ENCODE measurements at places on chromosomes 2 and 18.

- no peak for DNase-seq
These were observed 25.5 kb upstream of the IHH start for GRCh38 chr2:219086196-219086595.

GRCh38 chr2:120401275-120402066, 55.5 kb downstream of the INHBB start:
- DNase-seq: no peak

- DNase-seq: peak; percentile 77
These were observed 41.3 kb downstream of the REV1 start for GRCh38 chr2:99448556-99448955.

DNA sequence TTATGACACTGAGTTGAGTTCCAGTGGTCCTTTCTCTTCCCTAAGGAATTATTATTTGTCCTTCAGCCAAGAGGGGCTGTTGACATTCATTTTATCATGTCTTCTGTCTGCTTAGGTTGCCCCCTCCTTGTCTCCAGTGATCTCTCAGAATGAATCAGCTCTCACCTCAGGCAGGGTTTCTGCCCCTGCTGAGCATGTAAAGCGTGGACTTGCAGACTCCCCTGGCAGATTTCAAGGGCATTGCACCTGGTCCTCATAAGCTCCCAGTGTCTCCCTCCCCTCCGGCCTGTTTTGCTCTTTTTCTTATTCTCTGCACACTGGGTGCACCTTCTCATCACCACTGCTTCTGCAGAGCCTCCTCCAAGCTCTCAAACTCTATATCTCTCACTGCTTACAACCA, 188.4 kb downstream of the KCNS3 start:
- no peak for DNase-seq

GRCh38 chr2:69083235-69083748, 70.3 kb downstream of the ANTXR1 start:
- DNase-seq: peak; percentile 53

GRCh38 chr18:63511285-63511684, 30.9 kb upstream of the SERPINB12 start:
- DNase-seq: peak; percentile 70

- peak; percentile 25 for DNase-seq
These were observed 331.6 kb downstream of the KCNS3 start for GRCh38 chr2:18209934-18210639.

DNA sequence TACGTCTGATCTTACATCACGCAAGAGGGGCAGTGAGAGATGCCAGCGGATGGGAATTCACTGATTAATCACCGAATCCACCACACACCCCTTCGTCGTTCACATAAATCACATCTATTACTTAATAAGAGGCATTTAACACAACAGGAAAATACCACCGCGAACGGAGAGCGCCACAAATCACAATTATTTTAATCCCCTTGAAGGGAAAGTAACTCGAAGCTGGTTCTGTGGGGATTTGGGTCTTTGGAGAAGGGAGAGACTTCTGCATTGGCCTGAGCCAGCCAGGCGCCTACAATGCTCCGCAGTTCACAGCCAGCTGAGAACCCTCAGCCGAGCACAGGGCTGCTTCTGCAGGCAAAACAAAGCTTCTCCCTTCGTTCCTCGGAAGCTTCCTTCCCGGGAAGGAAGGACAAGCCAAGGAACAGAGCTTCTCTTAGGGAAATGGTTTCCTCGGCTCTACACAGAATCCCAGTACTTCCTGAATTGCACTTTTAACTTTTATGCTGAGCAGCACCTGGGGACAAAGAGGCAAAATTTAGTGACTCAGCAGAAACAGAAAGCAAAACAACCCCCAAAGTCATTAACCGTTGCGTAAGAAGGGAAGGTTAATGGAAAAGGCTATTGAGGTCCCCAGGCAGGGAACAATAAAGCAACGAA, at the start of gene LRP1B:
Gene LRP1B (minus strand): TSS at position 7 of the 660 bp plus-strand sequence. CDS start 287 bp downstream, outside the sequence.
- peak; percentile 60 for DNase-seq

GRCh38 chr2:47072018-47072691, 83.0 kb downstream of the STPG4 start:
- DNase-seq: no peak
